ENCODE measurements at places on chromosomes 7 and 10.

DNA sequence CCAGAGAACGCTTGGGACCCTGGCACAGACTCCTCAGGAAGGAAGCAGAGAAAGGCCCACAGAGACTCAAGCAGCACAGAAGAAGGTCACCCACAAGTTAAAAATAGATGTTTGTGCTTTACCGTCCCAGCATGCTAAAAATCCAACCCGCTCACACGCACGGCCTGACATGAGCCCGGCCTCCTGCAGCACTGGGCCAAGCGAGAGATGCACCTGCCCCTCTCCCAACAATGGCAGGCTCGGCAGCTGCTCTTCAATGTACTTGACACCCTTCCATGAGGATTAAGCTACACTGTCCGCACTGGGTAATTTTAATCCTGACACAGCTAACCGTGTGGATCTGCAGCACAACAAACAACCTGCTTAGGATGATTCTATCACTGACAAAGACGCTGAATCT lies 9.3 kb downstream of the DIP2C start:
- DNase-seq: no peak

- no peak for DNase-seq
Observed at GRCh38 chr7:101634196-101634717, 5.2 kb upstream of the MYL10 start.

DNA sequence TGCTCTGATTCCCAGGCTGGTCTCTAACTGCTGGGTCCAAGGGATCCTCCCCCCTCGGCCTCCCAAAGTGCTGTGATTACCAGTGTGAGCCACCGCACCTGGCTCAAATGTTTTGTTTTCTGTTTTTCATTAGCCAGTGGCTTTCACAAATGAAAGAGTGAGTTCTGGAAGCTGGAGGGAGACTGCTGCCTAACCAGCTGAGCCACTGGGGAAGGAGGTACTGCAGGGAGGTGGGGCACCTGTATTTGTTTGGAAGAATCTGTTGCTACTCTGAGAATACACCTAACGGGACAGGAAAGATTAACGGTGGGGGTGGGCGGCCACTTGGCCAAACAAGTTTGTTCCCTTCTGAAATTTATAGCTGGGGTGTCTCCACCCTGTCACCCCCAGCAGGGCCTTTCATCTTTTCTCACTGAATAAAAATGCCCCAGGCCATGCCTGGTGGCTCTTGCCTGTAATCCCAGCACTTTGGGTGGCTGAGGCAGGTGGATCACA lies 4.7 kb downstream of the STOX1 start:
- DNase-seq: no peak

DNA sequence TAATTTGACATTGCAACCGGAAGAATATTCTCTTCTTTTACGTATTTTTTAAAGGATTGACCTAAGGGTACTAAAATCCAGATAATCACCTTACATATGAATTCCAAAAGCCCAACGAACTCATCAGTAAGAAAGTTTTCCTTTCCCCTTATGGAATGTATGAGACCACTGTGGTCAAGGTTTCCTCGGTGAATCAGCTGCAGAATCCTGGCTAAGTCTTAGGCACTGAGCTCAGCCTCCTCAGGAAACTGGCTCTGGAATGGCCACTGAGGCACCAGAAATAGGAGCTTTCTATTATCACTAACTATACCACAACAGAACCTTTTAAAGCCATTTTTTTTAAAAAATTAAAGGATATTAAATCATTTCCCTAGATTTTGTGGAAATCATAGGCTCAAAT lies 21.0 kb downstream of the SVIL start:
- no peak for DNase-seq

- DNase-seq: no peak
Observed at GRCh38 chr10:71468363-71469094, 71.8 kb downstream of the CDH23 start.

DNA sequence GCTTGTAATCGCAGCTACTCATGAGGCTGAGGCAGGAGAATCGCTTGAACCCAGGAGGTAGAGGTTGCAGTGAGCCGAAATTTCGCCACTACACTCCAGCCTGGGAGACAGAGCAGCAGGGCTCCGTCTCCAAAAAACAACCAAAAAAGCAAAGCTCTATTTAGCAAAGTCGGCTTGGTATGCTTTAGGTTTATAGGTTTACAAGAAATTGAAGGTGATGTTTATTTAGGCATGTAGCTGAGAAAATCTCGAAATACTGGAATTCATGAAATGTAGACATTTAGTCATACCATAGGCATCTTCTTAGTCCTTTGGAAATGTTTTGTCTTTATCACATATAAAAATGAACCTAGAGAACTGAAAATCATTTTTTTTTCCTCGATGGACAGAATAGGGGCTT lies 453.8 kb upstream of the ANKRD30A start:
- no peak for DNase-seq

- no peak for DNase-seq
Observed at GRCh38 chr10:97378933-97379921, 21.9 kb downstream of the RRP12 start.

- DNase-seq: no peak
Observed at GRCh38 chr7:1851721-1852516, 181.8 kb downstream of the ELFN1 start.

GRCh38 chr10:9060314-9060713 lies 1005.8 kb downstream of the GATA3 start:
- DNase-seq: no peak

DNA sequence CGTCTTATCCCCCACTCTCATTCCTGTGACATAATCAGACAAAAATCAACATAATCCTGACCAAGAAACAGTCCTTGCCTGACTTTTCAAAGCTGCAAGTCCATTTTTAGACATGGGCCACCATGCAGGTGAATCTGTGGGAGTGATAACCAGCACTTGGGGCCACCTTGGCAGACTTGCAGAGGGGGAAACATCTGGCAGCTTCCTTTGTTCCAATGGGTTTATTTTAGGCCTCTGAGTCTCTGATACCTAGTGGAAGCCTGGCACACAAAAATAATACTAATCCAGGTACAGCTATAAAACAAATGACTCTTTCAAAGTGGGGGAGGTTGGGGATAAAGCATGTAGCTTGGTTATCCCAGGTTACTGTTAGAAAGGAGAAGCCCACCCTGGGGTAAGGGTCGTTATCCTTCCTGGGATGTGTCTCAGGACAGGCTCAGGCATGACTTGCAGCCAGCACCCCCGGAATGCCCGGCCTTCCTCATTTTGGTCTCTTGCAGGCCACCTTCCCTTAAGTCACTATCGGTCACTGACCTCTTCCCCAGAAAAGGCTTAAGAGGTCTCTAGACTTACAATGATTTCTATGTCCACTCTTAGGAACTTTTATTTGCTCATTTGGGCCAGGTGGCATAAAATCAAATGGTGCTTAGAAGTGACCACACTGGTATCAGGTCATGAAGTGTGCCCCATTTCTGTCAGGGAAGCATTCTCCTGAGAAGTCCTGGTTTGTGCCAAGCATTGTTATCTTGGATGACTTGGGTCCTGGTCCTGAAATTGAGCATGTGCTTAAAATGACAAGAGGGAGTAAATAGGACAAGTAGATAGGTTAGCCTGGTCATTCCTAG lies 37.6 kb downstream of the EEPD1 start:
- no peak for DNase-seq

GRCh38 chr10:62527019-62527827 lies 153.1 kb downstream of the ZNF365 start:
- no peak for DNase-seq
